ENCODE measurements at places on chromosomes 5 and 9.

DNA sequence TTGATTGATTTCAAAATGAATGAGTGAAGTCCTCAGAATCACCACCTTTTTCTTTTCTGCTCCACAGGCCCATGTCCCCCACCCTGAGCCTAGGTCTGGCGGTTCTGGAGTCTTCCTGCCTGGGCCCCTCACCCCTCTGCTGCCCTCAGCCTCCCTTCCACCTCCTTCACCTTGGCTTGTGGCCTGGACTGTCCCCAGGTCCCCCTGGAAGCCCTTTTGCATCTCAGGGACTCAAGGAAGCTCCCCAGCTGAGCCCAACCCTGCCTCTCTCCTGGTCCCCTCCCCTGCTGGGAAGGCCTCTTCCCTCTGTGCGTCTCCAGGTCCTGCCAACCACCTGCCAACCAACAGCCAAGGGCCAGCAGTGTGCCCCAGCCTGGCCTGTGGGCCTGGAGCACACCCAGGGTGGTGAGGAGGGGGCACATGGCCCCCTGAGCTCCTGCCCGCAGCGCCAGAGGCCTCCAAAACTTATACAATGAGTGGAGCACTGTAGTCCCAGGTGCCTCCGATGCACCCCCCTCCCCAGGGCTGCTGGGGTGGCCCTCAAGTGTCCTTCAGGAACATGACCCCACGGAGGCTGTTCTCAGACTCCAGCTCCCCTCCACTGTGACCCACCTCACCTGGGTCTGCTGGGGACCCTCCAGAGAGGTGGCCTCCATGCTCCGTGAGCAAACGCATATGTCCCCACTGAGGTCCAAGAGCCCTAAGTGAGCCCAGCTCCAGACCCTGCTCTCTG, 20.3 kb downstream of the GLT6D1 start:
- no peak for DNase-seq

- DNase-seq, result no peak
These were observed 1159.6 kb downstream of the CDH18 start for GRCh38 chr5:18828351-18828750.

GRCh38 chr9:117963493-117964090, 259.4 kb downstream of the TLR4 start:
- no peak for DNase-seq

- DNase-seq, result no peak
These were observed 58.6 kb downstream of the LNPEP start for GRCh38 chr5:96994493-96994892.

- no peak for DNase-seq
These were observed 82.4 kb downstream of the CNTLN start for GRCh38 chr9:17217272-17217671.

- DNase-seq, result no peak
These were observed 122.5 kb downstream of the NPR3 start for GRCh38 chr5:32833663-32834062.

GRCh38 chr9:104748359-104749031, 1.0 kb downstream of the NIPSNAP3A start:
- no peak for DNase-seq

GRCh38 chr9:120892748-120893610, 16.0 kb upstream of the PHF19 start:
- DNase-seq, result no peak

- no peak for DNase-seq
These were observed 10.5 kb downstream of the NR2F1-AS1 start for GRCh38 chr5:93570294-93571113.

DNA sequence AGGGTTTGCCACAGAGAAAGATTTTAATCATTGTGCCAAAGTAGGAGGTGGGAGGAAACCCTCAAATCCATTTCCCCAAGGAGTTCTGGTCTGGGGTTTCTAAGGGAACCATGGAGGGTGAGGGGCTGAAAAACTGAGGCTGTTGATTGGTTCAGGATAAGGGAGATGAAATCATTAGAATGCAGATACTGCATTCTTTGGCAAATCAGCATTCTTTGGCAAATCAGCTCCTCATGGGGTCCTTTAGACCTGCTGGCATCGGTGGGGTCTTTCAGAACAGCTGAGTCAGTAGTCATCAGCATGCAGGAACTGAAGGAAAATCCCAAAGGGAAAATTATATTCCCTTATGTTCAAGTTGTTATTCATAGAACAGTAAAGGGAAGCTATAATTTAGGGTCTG, 585.5 kb downstream of the ISL1 start:
- DNase-seq, result peak; percentile 11

DNA sequence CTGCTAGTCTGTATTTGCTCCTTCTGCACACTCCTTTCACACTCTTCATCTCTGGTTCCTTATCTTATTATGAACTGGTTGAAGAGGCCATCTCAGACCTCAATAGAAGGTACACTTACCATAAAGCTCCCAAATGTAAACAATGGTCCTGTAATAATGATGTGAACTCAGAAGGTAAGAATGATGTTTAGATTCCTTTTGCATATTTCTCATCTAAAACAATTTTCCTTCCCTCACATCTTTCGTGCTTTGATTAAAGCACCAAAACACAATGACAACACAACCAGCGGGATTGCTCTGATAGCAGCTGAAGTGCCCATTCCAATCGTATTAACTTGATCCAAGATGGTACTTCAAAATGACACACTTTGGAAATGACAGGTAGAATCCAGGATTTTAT, 34.3 kb downstream of the NFIB start:
- no peak for DNase-seq

GRCh38 chr5:31941151-31941755, 232.9 kb downstream of the GOLPH3 start:
- no peak for DNase-seq

GRCh38 chr9:9552665-9553064, 1060.1 kb downstream of the PTPRD start:
- no peak for DNase-seq

DNA sequence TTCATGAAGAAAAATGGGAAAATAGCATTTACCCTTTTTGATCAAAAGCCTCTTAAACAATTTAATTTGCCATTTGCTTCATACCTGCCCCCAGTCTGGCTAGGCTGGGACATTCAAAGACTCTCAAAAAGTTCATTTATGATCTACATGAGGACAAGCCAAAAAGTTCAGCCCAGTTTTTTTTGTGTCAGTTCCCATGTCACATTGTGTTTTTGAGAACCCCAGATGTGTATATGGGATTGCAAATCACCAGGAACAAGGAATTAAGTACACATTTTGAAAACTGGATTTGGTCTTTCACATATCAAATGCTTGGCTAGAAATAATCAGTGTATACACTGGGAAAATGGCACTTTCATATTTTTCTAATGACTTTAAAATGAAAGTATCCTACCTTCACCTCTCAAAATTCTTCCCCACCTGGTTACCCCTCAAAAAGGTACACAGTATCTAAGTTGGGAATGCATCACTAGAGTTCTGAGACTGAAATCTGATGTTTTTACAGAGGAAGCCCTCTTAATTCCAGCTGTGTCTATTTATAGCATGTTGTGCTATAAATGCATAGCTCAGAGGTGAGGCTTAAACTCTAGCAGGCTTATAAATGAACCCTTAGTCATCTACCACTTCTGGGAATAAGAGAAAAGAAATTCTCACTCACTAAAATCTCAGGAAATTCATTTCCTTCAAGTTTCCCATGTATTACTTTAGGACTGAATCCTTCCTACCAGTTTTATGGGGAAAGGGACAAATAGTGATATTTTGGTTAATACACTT, 9.3 kb downstream of the STOM start:
- no peak for DNase-seq

GRCh38 chr5:140072812-140073211, 29.7 kb upstream of the NRG2 start:
- DNase-seq, result no peak

DNA sequence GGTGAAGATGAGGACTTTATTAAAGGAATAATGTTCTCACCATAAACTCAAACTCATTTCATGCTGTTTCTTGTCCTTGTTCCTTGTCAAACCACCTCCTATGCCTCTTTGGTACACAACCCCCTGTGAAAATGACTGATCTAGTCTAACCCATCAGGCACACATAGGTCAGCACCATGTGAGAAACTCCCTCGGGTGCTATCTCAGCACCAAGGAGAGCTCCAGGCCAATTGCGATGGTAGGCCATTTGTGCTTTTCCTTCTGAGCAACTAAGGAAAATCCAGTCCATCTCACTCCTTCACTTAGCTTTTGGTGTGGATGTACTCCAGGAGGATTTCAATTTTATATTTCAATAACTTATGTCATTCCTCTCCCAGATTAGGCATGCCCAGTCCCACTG, 199.8 kb downstream of the ZNF608 start:
- DNase-seq, result no peak

- no peak for DNase-seq
These were observed 161.8 kb downstream of the PJA2 start for GRCh38 chr5:109247986-109248385.

DNA sequence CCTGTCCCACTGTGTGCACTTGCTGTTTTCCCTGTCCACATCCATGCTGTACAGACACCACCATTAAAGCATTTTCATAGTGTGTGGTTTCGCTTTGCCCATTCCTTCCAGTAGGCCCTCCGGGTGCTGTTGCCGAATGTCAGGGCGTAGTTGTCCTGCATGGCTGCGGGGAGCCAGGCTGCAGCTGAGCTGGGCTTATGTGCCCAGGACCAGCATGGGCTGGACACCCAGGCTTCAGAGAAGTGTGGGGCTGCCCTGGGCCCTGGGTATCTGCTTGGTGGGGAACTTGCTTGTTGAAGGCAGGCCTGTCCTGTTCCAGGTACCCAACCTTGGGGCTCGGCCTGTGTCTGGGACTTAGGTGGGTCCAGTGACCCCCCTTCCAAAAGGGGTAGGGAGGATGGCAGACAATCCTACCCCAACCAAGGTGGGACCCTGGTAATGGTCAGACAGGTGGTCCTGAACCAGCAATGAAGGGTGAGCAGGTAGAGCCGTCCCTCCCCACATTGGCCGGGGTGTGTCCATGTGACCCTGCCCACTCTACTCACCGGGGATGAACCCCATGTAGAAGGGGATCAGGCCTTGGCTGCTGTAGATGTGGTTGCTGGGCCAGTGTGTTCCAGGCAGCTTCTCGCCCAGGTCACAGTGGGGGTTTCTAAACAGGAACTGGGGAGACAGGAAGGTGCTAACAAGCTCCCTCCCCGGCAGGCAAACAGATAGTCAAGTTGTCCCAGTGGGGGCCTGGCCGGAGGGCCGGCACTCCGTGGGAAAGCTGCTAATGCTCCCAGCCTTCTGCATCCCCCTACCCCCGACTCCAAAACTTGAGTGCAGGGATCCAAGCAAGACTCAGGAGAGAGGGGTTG, 2.8 kb downstream of the TUBB4B start:
- no peak for DNase-seq

DNA sequence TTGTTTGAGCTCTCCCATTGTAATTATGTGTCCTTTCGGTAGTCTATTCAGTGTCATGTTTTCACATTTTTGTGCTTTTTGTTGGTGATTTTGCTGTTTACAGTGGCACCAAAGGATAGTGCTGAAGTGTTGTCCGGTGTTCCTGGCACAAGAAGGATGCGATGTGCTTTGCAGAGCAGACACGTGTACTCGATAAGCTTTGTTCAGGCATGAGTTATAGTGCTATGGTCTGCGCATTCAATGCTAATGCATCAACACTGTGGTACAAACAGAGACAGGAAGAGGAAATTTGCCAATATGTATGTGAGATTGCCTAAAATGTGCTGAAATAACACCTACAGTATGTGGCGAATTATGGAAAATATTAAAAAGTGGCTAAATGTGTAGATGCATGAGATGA, 913.4 kb upstream of the ACO1 start:
- no peak for DNase-seq

DNA sequence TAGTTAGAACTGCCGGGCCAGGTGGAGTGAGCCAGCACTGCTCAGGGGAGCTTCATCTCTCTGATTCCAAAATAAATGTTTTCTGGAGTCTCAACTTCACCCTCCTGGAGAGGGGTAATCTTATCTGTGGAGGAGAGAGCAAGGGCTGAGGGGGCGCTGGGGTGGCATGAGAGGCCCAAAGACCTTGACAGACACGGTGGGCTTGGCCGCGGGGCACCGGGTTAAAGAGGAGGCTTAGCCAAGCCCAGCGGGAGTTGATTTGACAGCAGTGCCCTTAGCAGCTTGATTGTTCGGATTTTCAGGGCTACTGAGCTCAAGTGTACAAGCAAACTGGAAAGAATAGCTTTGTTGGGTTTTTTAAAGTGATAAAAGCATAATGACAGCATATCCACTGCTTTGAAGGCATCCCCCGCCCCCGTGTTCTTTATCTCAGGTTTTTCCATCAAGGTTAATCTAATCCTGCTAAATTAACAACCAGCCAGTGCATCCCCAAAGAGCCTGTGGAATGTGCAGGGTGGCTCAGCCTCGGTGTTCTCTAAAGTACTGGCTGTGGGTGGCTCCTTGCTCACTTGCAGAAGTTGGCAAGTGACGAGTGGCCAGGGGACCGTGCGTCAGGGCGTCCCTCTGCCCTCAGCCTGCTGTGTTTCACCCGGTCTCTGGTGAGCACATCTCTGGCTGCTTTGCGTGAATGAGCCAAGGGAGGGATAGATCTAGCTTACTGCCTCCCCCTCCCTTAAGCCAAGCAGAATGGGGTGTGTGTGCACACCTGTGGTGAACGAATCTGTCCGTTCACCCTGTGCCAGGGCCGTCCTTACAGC, 5.5 kb downstream of the QRFP start:
- DNase-seq, result no peak

DNA sequence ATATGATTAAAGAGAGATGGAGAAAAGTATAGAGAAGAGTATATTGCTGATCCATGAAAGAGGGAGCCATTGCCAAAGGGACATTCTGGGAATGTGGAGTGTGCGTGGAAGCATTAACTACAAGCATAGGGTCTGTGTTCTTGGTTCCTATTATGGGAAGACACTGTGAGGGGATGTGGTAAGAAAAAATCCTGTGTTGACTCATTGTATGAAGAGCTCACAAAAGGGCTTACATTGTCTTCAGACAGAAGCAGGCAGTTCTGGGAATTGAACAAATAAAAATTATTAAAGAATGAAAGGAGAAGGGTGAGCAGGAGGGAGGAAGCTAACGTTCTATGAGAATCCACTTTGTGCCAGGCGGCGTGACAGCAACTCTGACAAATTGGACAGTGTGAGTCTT, 250.4 kb upstream of the CHD1 start:
- DNase-seq, result no peak

DNA sequence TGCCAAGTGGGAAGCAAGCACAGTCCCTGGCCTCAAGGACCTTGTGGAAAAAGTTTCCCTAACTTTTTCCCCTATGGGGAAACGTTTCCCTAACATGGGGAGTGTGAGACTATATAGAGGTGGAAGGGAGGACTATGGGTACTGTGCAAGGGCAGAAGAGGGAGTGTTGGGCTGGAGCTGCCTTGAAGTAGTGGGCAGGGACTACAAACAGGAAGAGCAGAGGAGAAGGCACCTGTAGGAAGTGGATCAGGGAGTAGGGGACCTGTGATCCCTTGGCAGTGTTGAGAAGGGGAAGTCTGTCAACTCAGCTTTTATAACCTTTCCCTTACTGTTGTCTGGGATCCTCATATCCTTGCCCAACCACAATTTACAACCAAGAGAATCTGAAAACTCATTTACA, 1.4 kb downstream of the CMYA5 start:
- no peak for DNase-seq

GRCh38 chr5:9337928-9338595, 207.8 kb downstream of the SEMA5A start:
- DNase-seq, result no peak

GRCh38 chr5:112534611-112535255, 115.7 kb upstream of the EPB41L4A start:
- DNase-seq, result no peak

GRCh38 chr5:146867996-146868708, 10.4 kb downstream of the PPP2R2B start:
- no peak for DNase-seq

Data from NT2/D1 (cell line).